Stimulated activated CD8-positive, alpha-beta memory T cell treated with anti-CD3 and anti-CD28 coated beads, Interleukin-15, amount 100 ng/mL, for 48 hours (primary cell): ENCODE measurements at places on chromosomes 2 and 18.

- DNase-seq = no peak
Observed at GRCh38 chr2:71683070-71683469, 229.7 kb downstream of the DYSF start.

DNA sequence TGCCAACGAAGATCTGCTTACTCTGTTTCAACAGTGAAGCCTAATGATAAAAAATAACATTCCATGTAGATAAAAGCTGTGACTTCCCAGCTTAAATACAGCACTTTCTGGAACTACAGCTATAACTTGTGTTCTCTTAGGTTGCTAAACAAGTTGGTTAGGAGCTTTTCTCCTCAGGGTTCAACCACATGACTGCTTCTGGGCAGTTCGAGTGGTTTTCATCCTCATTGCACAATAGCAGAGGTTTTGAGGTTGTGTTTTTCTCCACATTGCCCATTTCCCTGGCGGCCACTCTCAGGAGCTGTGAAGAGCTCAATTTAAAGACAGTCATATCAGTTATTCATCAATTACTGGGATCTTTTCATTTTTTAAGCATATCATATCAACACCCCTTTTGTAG lies 102.2 kb upstream of the CYP1B1 start:
- DNase-seq = no peak

DNA sequence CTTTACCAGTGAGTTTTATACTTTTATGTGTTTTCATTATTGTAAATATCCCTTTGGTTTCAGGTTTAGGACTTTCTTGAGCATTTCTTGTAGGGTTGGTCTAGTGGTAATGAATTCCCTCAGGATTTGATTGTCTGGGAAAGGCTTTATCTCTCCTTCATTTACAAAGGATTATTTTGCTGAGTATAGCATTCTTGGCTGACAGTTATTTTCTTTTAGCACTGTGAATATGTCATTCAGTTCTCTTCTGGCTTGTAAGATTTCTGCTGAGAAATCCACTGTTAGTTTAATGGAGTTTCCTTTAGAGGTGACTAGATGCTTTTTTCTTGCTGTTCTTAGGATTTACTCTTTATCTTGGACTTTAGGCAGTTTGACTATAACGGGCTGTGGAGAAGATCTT lies 373.9 kb downstream of the TSN start:
- DNase-seq = no peak

DNA sequence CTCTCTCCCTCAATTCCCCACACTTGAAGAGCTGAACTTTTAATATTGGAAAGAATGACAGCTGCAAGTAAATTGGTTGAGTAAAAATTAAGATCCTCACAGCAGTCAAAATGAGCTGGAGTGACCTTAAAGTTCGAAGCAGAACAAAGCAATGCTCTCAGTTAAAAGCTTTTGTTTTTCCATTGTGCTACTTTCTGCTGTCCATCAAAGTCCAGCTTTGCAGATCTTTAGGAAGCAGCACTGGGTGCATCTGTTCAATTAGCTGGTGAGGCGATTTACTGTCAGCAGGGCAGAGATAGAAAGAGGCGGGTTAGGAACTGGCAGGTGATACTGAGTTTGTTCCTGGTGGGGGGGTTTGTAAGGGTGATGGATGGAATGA lies 834.8 kb downstream of the CPS1 start:
- no peak for DNase-seq

- DNase-seq = no peak
Observed at GRCh38 chr2:215839816-215840215, 173.5 kb downstream of the MREG start.

GRCh38 chr2:10533811-10534321 lies 85.7 kb upstream of the ODC1 start:
- DNase-seq = no peak

DNA sequence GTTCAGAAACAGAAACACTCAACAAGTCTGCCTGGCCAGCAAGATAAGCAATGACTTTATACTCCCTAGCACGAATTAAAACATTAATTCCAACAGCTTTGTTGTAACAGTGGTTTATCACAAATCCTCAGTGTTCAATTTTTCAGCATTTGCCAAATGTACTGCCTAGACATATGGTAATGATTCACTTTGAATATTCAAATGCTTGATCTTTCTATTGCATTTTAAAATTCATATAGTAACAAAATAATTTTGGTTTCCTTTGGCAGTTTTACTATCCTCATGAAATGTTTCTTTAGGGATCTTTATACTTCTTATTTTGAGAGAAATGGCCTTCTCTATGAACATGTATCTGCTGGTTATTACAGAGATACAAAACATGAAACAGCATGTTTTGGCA lies 851.8 kb upstream of the NXPH2 start:
- no peak for DNase-seq

- DNase-seq = no peak
Observed at GRCh38 chr2:71834796-71835195, 312.9 kb downstream of the CYP26B1 start.

GRCh38 chr2:24586955-24587354 lies 95.9 kb downstream of the NCOA1 start:
- no peak for DNase-seq

- no peak for DNase-seq
Observed at GRCh38 chr2:199999166-199999565, 43.8 kb downstream of the MAIP1 start.

DNA sequence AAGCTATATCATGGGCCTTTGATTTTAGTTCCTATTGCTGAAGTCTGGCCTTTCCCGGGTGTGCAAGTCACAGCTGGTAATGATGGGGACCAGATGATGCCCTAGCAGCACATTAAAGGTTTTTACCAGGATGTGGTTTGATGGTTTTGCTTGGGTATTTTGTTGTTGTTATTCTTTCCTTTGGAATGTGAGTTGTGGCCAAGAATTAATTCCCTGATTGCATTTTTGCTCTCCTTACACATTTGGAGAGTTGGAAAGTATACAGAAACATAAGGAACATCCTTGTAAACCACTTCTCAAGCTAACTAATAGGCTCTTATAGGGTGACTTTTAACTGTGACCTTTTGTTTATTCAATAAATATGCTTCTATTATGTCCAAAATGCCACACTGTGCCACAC lies 154.1 kb upstream of the MMADHC start:
- DNase-seq = no peak

DNA sequence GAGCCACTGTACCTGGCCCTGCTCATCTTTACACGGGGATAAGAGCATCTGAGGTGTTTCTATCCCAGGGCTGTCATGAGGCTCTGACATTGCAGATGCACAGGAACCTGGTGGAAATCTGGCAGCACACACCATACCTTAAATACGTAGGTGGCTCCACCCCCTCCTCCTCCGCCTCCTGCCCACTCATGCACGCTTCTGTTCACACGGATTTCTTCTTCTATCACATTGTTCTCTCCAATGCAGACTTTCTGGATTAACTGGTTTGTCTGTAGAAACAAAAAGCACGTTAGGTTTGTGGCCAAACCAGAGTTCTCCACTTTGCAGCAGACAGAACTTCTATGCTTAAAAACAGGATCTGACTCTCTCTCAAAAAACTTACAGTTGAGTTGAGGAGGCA lies 118.2 kb downstream of the CLIP4 start:
- no peak for DNase-seq

DNA sequence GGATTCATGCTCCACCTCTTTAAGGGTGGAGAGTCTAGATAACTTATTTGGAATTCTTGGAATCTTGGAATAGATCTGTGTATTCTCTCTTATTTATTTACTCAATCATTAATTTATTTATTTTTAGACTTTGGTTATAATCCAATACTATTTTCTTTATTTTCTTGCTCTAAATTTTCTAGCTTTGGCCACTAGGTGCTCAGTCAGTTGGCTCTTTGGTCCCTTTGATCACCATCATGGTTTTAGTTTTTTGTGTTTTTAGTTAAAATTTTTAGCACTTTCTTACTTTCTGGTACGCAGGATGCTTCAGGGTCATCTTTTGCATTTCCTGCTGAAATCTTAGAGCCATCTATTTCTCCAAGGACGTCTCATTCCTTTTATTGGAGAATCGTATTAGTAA lies 5.2 kb upstream of the PLEK start:
- no peak for DNase-seq

GRCh38 chr2:173452416-173452815 lies 97.7 kb downstream of the CDCA7 start:
- no peak for DNase-seq

- DNase-seq = no peak
Observed at GRCh38 chr18:48885266-48885923, 65.4 kb downstream of the SMAD7 start.

DNA sequence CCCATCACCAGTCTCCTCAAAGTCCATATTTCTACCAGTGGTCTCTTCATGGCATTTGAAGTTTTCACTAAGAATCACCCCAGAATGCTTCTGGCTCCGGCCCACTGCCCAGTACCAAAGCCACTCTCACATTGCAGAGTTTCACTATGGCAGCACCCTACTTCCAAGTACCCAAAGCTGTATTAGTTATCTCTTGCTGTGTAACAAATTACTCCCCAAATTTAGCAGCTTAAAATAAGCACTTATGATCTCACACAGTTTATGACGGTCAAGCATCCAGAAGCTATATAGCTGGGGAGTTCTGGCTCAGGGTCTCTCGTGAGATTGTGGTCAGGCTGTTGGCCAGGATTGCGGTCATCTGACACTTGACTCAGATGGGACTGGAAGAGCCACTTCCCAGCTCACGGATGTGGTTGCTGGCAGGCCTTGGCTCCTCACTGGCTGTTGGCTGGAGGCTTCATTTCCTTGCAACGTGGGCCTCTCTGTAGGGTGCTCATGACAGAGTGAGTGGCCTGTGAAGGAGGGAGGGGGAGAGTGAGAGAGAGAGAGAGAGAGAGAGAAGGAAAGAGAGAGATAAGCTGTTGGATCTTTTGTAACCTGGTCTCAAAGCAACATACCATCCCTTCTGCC lies 189.5 kb downstream of the CTIF start:
- no peak for DNase-seq
